Activated CD4-positive, alpha-beta memory T cell treated with anti-CD3 and anti-CD28 coated beads for 36 hours (primary cell): ENCODE measurements at places on chromosomes 6 and 20.

- no peak for DNase-seq
Measured at GRCh38 chr6:141402489-141402888, 730.2 kb upstream of the GJE1 start.

DNA sequence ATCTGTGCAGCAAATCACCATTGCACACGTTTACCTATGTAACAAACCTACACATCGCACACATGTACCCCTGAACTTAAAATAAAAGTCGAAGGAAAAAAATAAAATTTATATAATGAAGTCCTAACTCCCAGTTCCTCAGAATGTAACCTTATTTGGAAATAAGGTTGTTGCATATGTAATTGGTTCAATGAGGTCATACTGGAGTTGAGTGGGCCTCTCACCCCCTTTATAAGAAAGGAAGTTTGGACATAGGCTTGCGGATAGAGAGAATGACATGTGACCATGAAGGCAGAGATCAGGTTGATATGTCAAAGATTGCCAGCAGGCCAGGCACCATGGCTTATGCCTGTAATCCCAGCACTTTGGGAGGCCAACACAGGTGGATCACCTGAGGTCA, 16.1 kb upstream of the ZBTB22 start:
- no peak for DNase-seq

- no peak for DNase-seq
Measured at GRCh38 chr6:85192186-85192585, 257.7 kb upstream of the NT5E start.

- peak; percentile 33 for DNase-seq
Measured at GRCh38 chr6:28710466-28711191, 184.9 kb downstream of the GPX5 start.

GRCh38 chr6:148869585-148869984, 122.8 kb downstream of the UST start:
- DNase-seq = no peak

- no peak for DNase-seq
Measured at GRCh38 chr6:79546186-79546585, 9.0 kb upstream of the LCA5 start.

DNA sequence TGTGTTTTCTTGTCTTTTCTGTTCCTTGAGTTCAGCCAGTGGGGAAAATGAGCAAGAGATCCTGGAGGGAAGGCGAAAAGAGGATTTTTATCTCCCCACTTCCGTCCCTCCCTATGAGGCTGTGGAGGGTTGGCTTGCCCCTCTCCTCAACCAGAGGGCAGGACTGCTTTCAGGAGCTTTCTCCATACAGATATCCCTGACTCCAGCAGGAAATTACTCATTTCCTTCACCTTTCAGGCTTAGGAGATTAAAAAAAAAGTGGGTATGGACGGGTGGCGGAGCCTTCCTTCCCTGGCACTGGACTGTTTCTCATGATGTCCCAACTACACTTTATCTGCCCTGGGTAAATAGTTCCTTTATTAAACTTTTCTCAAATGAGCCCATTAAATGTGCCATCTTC, 241.2 kb downstream of the FRK start:
- no peak for DNase-seq

- DNase-seq = no peak
Measured at GRCh38 chr6:18352842-18353241, 34.3 kb upstream of the RNF144B start.

DNA sequence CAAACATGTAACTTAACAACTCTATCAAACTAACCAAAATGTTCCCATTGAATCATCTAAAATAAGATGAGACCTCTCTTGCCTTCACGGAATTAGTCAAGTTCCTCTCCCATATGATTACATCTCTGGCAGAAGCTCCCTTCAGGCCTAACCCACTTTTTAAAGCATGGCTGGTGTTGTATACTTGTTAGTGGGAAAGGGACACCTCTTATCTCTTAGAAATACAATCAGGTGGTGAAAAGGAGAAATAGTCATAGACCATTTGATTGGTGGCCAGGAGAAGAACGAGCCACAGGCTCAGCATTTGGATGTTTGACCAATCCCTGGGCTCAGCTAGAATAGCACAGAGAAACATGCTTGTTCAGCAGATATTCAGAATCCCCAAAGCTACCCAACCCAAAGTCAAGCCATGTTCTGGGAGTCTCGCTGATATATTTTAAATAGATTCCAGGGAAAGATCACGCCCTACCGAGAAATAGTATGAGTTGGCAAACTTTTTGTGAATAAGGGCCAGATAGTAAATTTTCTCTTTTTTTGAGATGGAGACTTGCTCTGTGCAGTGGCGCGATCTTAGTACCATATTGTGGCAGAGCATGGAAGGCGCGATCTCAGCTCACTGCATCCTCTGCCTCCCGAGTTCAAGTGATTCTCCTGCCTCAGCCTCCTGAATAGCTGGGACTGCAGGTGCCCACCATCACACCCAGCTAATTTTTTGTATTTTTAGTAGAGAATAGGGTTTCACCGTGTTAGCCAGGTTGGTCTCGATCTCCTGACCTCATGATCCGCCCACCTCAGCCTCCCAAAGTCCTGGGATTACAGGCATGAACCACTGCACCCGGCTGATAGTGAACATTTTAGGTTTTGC, 126.3 kb upstream of the MYLIP start:
- DNase-seq = no peak

- no peak for DNase-seq
Measured at GRCh38 chr20:58097943-58098342, 130.5 kb downstream of the ANKRD60 start.

- DNase-seq = no peak
Measured at GRCh38 chr6:133730881-133731280, 158.0 kb upstream of the TCF21 start.

DNA sequence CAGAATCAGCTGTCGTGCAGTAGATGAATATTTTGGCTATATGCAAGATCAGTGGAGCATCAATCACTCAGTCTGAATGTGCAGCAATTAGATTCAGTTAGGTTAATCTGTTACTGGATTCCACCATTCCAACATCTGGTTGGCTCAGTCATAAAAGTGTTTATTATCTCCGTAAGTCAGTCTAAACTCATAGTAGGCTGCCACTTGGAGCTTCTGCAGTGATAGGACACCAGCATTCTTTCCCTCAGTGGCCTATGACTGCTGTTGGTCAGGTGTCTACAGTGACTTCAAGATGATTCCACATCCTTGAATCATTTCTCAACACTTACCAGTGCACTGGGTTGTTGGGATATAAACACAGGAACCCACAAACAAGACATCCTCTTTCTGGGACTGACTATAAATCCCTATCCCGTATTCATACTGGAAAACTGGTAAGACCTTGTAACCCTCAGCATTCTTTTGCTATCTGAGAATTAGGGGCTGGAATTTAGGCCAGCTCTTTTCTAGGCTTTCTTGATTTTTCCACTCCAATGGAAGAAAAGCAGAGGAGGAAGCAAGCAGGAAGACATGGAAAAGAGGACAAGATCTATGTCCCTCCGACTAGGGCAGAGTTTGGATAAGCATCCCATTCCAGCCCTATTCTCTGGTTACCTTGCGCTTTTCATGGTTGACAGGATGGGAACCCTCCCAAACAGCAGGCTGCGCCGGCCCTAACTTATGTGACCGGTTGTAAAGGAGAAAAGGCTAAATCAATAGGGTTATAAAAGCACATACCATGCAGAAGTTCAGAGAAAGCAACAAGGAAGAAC, 919.6 kb downstream of the KIF16B start:
- DNase-seq = no peak

DNA sequence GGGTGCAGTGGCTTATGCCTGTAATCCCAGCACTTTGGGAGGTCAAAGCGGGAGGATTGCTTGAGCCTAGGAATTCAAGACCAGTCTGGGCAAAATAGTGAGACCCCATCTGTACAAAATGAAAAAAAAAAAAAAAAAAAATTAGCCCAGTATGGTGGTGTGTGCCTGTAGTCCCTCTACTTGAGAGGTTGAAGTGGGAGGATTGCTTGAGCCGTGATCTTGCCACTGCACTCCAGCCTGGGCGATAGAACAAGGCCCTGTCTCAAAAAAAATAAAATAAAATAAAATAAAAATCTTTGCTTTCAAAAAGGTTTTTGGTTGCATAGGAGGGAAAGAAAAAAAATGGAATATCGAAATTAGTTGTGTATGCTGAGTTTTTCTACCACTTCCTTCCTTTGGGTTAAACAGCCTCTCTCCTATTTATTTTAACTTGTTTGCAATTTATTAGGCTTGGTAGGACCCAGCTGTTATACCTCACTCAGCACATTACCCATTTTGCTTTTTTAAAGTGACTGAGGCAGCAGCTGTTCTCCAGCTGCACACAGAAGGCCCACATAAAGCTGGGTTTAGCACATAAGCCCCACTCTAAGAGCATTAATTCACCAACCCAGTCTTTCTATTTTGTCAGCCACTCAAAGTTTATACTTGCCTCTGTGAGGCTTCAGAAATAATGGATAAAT, 152.3 kb downstream of the ZFAND3 start:
- no peak for DNase-seq

DNA sequence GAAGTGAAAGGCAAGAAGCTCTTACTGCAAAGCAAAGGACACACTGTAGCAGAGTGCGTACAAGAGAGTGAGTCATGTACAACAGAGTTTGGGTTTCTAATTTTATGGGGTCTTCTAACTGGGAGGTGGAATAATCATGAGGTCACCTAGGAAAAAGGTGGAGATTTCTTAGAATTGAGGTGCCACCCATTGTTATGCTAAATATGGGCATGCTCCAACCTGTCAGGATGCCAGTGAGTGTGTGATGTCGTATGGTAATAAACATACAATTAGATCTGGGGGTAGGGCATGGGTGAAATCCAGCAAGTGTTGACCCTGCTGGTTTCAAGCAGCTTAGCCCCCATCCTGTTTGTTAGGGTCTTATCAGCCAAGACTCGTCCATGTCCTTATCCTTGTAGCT, 46.6 kb downstream of the OR2B6 start:
- no peak for DNase-seq
